ENCODE measurements at places on chromosomes 4 and X.
A peak's percentile ranks its signal among the peaks of the same experiment; 100 is the strongest.

DNA sequence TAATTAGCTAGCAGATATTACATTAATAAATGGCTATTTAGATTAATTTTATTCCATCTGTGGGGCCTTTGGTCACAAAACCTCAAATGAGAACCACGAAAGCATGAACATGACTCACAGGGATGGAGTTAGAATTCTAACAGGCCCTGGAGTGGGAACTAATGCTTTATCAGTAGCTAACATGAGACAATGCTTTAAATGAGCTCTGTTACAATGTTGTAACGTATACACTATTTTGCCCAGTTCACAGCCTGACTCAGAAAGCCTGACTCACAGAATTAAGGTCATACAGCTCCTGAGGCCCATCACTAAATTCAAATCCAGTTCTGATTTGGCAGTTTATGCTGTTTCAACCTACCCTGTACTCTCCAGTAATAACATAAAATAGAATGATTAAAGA, 23.2 kb downstream of the VEGFC start:
- peak; percentile 91 for DNase-seq

GRCh38 chr4:157957905-157958304, 214.9 kb downstream of the GASK1B start:
- DNase-seq, result no peak

DNA sequence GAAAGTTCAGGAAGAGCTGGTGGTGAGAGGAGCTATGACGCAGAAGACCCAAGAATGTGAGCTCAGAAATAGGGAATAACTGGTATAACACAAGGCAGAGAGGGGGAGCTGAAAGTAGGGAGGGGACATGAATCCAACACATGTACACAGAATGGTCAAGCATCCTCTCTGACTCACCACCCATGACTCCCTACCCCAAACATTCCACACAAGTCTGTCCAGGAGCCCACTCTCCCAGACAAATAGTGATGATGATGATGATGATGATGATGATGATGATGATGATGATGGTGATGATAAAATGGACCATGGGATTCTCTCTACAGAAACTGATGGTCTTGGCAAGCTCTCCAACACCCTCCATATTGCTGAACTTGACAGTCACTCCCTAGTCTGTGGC, 46.4 kb downstream of the NAT8L start:
- DNase-seq, result peak; percentile 20

GRCh38 chr4:152724494-152724893, 44.7 kb upstream of the TMEM154 start:
- no peak for DNase-seq

DNA sequence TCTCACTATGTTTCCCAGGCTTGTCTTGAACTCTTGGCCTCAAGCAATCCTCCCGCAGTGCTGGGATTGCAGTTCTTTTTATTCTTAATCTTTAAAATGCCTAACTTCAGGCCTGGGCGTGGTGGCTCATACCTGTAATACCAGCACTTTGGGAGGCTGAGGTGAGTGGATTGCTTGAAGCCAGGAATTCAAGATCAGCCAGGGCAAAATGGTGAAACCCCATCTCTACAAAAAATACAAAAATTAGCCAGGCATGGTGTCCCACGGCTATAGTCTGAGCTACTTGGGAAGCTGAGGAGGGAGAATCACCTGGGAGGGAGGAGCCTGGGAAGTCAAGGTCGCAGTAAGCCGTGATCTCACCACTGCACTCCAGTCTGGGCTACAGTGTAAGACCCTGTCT, 45.9 kb downstream of the PLS3 start:
- no peak for DNase-seq

DNA sequence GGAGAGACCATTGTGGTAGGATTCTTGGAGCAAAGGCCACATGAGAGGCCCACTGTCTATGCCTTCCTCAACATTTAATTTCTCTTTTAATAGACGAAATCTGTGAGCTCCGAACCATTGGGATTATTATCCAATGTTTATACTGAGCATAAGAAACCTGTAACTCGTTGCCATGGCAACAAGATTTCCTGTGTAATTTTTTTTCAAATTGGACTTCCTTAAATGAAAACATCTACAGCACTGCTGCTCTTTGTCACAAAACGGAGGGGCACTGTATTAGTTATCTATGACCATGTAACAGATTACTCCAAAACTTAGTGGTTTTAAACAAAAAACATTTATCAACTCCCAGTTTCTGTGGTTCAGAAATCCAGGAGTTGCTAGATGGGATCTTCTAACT, 38.7 kb downstream of the PPP1R2C start:
- DNase-seq, result no peak

DNA sequence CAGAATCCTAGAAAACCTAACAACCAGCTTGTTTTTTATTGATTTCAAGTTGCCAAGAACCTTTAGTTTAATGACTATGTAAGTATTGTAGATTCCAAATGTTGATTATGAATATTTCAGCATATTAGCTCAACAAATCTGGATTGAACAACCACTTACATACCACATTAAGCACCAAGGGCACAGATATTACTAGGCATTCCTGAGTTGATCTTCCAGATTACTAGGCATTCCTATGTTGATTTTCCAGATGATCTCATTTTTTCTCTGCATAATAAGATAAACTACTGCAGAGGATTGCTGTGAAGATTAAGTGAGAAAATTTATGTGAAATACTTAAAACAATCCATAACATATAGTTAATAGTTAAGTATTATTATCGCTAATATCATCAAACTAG, 17.4 kb upstream of the DCAF8L1 start:
- no peak for DNase-seq

GRCh38 chr4:1345903-1346780, 866 bp upstream of the UVSSA start:
- peak; percentile 7 for DNase-seq
